ENCODE measurements at places on chromosomes 16 and 17. TPM values are rescaled to one million over a fixed set of nuclear protein-coding genes. Genes with fewer than 3 reads are reported as not detected.
A peak's percentile ranks its signal among the peaks of the same experiment; 100 is the strongest.

- H3K27ac ChIP-seq: no peak overlapping the region
- no peaks in the 10 kb centered on the region for H3K36me3 ChIP-seq
- peaks cover 11% of the 10 kb centered on the region for H3K4me1 ChIP-seq
These were observed 18.6 kb downstream of the TMEM238L start for GRCh38 chr17:10785295-10785694.

DNA sequence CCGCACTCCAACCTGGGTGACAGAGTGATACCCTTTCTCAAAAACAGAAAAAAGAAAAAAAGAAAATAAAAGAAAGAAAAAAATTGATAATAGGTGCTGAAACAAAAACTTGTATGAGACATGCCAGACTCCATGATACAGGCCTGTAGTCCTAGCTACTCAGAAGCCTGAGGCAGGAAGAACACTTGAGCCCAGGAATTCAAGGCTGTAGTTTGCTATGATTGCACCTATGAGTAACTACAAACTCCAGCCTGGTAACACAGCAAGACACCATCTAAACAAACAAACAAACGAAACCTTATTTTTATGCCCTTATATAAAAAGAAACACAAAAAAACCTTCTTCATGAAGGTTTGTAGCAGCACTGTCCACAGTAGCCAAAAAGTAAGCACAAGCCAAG lies 5.0 kb upstream of the CMTM4 start:
- no peak overlapping the region for H3K27ac ChIP-seq
- H3K27me3 ChIP-seq: peaks cover 19% of the 10 kb centered on the region
- DNase-seq: no peak
- peaks cover 21% of the 10 kb centered on the region for H3K4me1 ChIP-seq
- no peaks in the 10 kb centered on the region for H3K36me3 ChIP-seq

GRCh38 chr17:6796887-6797490 lies 21.0 kb downstream of the FBXO39 start:
- no peaks in the 10 kb centered on the region for H3K27me3 ChIP-seq
- H3K4me3 ChIP-seq: peak overlapping the region; percentile 42
- no peak for DNase-seq
- H3K36me3 ChIP-seq: no peaks in the 10 kb centered on the region
- H3K27ac ChIP-seq: peak overlapping the region; percentile 78
- H3K4me1 ChIP-seq: peaks cover 54% of the 10 kb centered on the region

DNA sequence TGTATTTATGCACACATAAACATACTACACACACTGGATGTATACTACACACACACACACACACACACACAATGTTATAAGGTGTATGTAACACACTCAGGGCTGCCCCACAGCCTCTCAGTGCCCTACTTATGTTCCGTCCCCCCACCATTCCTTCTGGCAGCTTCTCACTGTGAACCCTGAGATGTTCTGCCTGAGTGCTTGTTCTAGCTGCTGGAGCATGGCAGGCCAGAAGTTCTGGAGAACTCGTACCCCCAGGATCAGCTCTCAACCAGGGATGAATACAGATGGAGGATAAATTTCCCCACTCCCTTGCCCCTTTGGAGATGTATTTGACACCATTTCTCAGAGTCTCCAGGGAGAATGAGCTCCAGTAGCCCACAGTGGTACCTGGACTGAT lies 76.4 kb downstream of the CDH13 start:
- H3K27me3 ChIP-seq: no peaks in the 10 kb centered on the region
- no peak overlapping the region for H3K27ac ChIP-seq
- no peak overlapping the region for H3K4me3 ChIP-seq
- no peak for DNase-seq
- H3K4me1 ChIP-seq: no peaks in the 10 kb centered on the region

- H3K27me3 ChIP-seq: no peaks in the 10 kb centered on the region
- peaks cover 25% of the 10 kb centered on the region for H3K36me3 ChIP-seq
- DNase-seq: peak; percentile 92
- peaks cover 49% of the 10 kb centered on the region for H3K4me1 ChIP-seq
- peak overlapping the region; percentile 76 for H3K27ac ChIP-seq
- no peak overlapping the region for H3K4me3 ChIP-seq
These were observed 54.1 kb downstream of the VMP1 start for GRCh38 chr17:59761385-59762048.

- peaks cover 45% of the 10 kb centered on the region for H3K4me1 ChIP-seq
- H3K27ac ChIP-seq: no peak overlapping the region
- H3K4me3 ChIP-seq: no peak overlapping the region
- H3K27me3 ChIP-seq: peaks cover 11% of the 10 kb centered on the region
- DNase-seq: no peak
These were observed 2.2 kb upstream of the GFAP start for GRCh38 chr17:44917456-44917855.

- H3K27ac ChIP-seq: no peak overlapping the region
- peaks cover 36% of the 10 kb centered on the region for H3K4me1 ChIP-seq
- H3K36me3 ChIP-seq: peaks cover 56% of the 10 kb centered on the region
- H3K27me3 ChIP-seq: no peaks in the 10 kb centered on the region
These were observed 70.9 kb downstream of the SEC14L1 start for GRCh38 chr17:77211681-77212080.

DNA sequence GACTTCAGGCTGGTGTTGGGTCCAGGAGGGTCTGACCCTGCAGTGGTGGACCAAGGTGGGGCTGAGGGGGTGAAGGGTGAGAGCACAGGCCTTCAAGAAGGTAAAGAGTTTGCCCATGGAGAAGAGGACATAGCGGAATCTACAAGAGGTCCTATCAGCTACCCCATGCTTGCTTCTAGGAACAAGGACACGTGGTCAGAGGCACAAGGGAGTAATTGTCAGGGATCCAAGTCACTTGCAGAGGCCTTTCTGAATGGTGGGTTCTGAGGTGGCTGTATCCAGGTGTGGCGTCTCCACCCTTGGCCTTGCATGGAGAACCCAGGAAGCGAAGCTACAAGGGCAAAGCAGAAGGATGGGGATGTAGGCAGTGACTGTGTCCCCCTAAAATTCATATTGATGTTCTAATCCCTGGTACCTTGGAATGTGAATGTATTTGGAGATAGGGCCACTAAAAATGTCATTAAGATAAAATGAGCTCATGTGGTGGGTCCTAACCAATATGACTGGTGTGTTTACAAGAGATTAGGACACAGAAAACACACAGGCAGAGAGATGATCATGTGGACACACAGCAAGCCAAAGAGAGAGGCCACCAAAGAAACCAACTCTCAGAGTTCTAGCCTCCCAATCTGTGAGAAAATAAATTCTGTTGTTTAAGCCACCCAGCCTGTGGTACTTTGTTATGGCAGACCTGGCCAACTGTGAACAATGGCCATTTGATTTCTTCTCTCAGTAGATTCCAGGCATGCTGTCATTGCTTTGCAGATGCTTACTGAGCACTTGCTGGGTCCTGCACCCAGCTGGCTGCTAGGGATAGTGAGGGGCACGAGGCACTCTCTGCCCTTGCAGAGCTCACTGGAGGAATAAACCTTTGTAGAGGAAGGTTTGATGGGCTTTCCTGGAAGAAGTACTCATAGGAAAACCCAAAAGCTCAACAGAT lies 75.8 kb downstream of the UTP18 start:
- H3K4me1 ChIP-seq: no peaks in the 10 kb centered on the region
- no peak overlapping the region for H3K4me3 ChIP-seq
- H3K27ac ChIP-seq: no peak overlapping the region
- no peak for DNase-seq
- no peaks in the 10 kb centered on the region for H3K27me3 ChIP-seq
- no peaks in the 10 kb centered on the region for H3K36me3 ChIP-seq

- H3K27me3 ChIP-seq: no peaks in the 10 kb centered on the region
- H3K4me1 ChIP-seq: peaks cover 75% of the 10 kb centered on the region
- no peak overlapping the region for H3K4me3 ChIP-seq
These were observed 24.0 kb downstream of the CCR7 start for GRCh38 chr17:40541060-40541872.

DNA sequence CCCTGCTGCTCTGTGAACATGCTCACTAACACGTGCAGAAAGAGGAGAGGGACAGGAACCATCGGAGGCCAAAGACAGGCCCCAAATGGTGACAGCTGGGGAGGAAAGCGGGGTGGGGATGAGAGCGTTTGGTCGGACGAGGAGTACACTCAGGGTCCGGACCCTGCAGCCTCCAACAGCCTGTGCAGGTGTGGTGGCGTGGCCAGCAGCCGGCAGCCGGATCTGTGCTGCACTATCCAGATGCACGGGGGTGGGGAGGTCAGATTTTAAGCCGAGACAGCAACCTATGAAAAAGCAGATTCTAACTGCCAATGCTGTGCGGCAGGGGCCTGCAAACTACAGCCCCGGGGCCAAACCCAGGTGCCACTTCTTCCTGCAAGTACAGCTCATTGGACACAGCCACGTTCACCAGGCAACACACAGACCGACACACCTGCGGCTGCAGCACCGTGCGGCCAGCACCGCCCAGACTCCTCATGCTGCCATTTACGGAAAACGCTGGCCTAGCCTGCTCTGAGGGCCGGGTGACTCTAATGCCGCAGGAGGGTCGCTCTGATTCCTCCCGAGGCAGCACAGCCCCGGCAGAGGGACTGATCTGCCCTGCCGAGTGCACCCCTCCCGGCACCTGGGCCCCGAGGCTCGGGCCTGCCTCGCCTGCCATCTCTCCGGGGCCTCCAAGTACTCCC lies 21.2 kb downstream of the SLC16A3 start:
- no peak for DNase-seq
- peaks cover 87% of the 10 kb centered on the region for H3K36me3 ChIP-seq
- no peaks in the 10 kb centered on the region for H3K27me3 ChIP-seq
- no peak overlapping the region for H3K27ac ChIP-seq

DNA sequence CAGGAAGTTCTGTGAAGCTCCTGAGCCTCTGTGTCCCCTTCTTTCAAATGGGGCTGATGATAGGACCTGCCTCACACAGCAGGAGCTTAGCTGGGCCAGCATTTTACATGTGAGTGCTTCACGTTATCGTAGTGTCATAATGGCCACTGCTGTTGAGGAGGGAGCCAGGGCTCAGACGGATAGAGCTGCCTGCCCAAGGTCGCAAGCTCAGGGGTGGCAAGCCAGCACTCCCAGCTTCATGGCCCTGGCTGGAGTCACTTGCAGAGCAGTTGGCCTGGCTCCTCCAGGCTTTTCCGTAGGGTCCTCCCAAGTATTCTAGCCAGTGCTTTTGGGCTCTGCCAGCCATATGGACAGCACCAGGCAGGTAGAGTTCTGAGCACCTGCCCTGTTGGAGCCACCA lies 115.1 kb downstream of the SOCS1 start:
- no peaks in the 10 kb centered on the region for H3K36me3 ChIP-seq
- no peaks in the 10 kb centered on the region for H3K27me3 ChIP-seq
- H3K4me3 ChIP-seq: no peak overlapping the region
- no peak for DNase-seq

DNA sequence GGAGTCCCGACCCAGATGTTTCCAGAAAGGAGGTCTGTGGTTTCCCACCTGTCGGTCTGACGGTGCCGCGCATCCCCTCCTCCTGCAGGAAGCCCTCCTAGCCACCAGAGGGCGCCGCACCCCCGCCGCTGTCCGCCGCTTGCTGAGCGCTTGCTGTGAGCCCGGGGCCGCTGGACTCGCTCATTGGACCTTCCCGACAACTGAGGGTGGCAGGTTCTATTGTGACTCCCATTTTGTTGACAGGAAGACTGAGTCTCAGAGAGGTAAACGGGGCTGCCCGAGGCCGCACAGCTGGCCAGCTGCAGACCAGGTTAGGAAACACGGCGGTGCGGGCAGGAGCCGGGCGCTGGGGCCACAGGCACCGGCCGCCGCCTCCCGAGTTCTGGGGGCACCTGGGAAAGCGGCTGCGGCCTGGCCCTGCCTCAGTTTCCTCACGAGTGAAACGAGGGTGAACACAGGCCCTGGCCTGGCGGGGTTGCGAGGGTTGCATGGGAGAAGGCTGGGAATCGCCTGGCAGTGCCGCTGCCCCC lies 191.1 kb upstream of the CIBAR2 start:
- no peak overlapping the region for H3K27ac ChIP-seq
- no peak overlapping the region for H3K4me3 ChIP-seq
- no peaks in the 10 kb centered on the region for H3K27me3 ChIP-seq
- peaks cover 60% of the 10 kb centered on the region for H3K4me1 ChIP-seq

DNA sequence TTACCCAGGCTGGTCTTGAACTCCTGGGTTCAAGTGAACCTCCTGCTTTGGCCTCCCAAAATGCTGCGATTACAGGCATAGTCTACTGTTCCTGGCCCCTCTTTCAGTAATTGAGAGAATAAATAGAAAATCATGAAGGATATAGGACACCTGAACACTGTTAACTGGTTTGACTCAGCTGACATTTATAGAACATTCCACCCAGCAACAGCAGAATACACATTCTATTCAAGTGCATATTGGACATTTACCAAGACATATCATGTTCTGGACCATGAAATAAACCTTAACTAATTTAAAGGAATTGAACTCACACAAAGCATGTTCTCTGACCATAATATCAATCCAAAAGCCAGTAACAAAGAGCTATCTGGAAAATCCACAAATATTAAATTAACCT lies 19.8 kb upstream of the BAIAP2 start:
- no peak overlapping the region for H3K27ac ChIP-seq
- peaks cover 49% of the 10 kb centered on the region for H3K4me1 ChIP-seq
- no peak overlapping the region for H3K4me3 ChIP-seq
- peaks cover 37% of the 10 kb centered on the region for H3K27me3 ChIP-seq

DNA sequence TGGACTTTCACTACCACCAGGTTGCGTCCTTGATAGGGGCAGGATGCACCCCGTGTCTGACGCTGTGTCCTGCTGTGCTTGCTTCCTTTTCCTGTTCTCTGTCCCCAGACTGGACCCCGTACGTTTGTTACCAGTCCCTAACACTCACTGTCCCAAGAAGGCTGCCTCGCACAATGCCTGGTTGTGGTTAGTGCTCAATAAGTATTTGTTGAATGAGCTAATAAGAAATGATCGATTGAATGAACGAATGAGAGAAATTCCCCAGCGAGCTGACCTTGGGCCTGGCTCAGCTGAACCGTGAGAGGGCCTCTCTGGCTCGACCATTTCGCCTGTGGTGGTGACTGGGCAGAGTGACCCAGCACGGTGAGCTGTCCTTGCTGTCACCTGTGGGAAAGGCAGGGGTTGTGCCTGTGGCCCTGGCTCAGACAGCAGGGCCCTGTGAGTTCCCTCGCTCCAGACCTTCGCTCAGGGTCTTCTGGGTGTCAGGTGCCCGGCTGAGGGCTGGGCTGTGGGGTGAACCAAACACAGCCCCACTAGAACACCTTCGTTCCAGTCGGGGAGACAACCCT lies 20.9 kb downstream of the CMIP start:
- DNase-seq: peak; percentile 60
- peaks cover 44% of the 10 kb centered on the region for H3K36me3 ChIP-seq
- peaks cover 99% of the 10 kb centered on the region for H3K4me1 ChIP-seq
- H3K4me3 ChIP-seq: no peak overlapping the region

DNA sequence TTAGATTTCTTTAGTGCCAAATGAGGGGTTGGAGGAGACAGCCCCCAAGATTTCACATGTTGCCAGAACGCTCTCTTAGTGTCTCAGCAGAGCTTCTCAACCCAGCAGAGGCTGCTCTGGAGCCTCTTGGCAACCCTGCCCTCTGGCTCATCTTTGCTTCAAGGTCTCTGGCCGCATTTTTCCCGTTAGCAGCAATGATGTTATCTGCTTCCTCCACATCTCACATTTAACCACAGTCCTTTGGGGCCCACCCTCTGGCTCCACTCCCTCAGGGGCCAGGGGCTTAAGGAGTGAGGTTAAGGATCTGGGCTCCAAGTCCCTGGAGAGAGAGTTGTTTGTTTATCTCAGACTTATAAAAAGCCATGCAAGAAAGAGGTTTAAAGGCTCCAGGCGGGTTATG lies 3.3 kb upstream of the XYLT1 start:
- H3K36me3 ChIP-seq: no peaks in the 10 kb centered on the region
- no peak overlapping the region for H3K4me3 ChIP-seq
- no peak overlapping the region for H3K27ac ChIP-seq
- DNase-seq: no peak
- H3K27me3 ChIP-seq: peaks cover 21% of the 10 kb centered on the region

The CORO1A gene
- polyA plus RNA-seq: 9.5 TPM

The NPIPB2 gene
- 4.1 TPM for polyA plus RNA-seq

The RAMP2 gene
- 7.1 TPM for polyA plus RNA-seq

The DCXR gene
- 290 TPM for polyA plus RNA-seq
